ENCODE measurements at places on chromosomes 1 and 21. TPM values are rescaled to one million over a fixed set of nuclear protein-coding genes. Genes with fewer than 3 reads are reported as not detected.

Gene OSCP1
- total RNA-seq = 8.7 TPM

Gene CLCA1
- not detected for total RNA-seq

Gene CHI3L2
- total RNA-seq = 10.5 TPM

Gene OXCT2
- 0.99 TPM for total RNA-seq
